ENCODE measurements at places on chromosomes 5 and 9.

GRCh38 chr5:155150012-155150411 is 136.5 kb downstream of the KIF4B start:
- no peak for DNase-seq

GRCh38 chr5:145574889-145575573 is 260.1 kb downstream of the PRELID2 start:
- DNase-seq = no peak

DNA sequence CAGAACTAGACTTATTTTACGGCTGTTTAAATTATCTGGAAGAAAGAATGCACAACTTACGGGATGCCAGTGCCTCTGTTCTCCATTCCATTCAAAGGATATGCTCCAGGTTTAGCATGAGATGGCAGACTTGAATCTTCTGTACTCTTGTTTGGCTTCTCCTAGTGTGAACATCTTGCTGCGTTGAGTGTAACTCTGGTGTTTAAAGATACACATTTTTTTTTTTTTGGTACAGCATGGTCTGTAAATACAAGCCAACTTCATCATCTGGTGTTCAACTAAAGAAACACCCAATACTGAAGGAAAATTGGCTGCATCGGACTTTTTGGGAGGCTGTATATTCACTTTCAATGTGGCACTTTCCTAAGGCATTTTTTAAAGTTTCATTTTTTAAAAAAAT is 7.4 kb upstream of the MIER3 start:
- DNase-seq = no peak

DNA sequence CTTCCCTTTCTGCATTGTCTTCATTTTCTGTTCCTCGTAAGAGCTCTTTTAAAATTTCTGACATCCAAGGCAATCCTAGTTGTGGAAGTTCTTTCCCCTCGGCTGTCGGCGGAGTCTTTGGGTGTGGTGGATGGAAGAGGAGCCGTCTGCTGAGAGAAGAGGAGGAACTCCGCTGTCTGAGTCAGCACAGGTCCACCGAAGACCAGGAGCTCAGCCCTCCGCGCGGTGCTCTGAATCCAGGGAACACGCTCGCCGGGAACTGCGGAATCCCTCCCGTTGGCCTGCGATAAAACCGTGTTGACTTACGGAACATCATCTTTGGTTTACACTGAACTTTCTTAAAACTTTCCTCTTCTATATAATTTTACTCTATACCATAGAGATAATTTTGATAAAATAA is 100.7 kb upstream of the IRX4 start:
- DNase-seq = no peak

GRCh38 chr5:73654171-73654811 is 28.3 kb downstream of the ARHGEF28 start:
- no peak for DNase-seq

All from NCI-H1417 treated with DMSO at 0.1 percent for 48 hours (cell line).